ENCODE measurements at places on chromosomes 12 and 14.

DNA sequence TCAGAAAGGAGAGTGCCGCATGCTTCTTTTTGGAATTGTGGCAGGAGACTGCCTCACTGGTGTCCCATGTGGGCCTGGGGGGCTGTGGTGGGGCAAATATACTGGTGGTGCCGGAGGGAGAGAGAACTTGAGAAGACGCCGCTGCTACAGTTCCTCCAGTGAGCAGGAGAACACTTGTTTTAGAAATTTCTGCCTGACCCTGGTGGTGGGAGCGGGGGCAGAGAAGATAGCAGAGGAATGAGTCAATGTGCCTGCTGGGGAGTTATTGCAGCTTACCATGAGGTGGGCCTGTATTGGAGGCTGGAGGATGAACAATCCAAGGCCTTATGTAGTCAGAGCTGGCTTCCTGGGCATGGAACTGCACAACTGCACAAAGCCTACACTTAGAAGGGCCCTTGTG, 211.8 kb downstream of the SNAPC1 start:
- DNase-seq: no peak

DNA sequence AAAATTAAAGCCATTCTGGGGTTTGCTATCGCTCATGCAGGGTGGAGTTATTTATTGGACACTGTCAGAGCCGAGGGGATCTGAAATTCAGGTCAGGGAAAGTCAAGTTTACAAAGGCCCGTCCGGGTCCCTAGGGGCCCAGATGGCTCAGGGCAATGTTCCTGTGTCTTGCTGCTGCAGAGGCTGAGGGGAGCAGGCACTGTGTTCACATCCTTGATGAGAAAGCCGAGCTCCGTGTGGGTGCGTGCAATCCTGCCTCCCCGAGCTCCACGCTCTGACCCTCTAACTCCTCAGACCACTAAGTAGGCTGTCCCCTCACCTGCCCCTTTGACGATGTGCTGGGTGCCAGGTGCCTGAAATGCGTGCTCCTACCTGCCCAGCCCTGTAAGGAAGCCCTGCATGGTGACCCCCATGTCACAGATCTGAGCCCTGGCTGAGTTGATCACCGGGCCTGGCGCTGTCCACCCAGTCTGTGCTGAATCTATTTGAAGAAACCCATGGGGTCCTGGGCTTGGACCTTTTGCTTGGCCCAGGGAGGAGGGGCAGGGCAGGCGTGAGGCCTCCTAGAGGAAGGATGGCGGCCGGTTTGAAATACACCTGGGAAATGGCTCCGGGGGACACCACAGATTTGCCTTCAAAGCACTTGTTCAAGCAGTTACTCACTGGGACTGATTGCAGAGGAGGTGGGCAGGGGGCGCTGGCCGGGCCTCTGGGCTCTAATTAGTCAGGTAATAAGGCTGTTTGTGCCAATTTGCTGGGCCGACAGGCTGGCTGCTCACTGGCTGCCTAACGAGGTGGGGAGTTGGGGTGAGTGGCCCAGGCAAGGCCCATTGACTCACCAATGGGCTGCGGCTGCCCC, 204.3 kb downstream of the KIF26A start:
- no peak for DNase-seq

- no peak for DNase-seq
Measured at GRCh38 chr14:51145246-51145645, 50.3 kb upstream of the TRIM9 start.

- DNase-seq: peak; percentile 24
Measured at GRCh38 chr12:31897781-31898503, 61.3 kb upstream of the RESF1 start.

GRCh38 chr14:97771340-97772045, 974.3 kb downstream of the VRK1 start:
- no peak for DNase-seq

GRCh38 chr12:107328442-107329133, 235.2 kb upstream of the CRY1 start:
- peak; percentile 33 for DNase-seq

DNA sequence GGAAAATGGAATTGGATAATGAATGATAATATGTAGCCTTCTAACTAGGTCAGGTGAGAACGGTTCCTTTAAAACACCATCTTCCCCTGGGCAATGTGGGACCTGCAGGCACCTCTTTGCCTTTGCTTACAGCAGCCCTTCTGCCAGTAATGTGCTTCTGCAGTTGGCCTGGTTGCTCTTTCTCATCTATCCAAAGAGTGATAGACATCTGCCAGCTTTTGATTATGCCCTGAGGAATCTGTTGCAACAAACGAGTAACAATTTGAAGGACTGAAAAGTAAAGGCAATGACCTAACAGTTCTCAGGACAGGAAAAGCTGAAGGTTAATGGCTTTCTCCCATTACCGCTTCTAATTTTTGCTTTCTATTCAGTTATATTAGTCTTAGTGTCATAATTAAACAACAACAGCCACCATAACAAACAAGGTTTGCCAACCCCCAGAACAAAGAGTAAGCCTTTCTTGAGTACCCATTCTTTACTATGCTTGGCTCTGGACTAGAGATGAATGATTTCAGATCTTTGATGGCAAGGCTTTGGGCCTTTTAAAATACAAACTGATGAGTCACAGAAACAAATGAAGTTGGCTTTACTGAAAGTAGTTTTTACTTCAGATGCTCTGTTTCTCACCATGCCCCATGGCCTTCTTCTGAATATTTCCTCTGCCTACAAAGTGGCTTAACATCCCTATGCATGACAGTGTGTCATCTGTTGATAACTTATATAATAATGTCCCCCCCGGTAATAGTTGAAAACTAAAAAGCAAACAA, 76.1 kb upstream of the KRR1 start:
- no peak for DNase-seq

DNA sequence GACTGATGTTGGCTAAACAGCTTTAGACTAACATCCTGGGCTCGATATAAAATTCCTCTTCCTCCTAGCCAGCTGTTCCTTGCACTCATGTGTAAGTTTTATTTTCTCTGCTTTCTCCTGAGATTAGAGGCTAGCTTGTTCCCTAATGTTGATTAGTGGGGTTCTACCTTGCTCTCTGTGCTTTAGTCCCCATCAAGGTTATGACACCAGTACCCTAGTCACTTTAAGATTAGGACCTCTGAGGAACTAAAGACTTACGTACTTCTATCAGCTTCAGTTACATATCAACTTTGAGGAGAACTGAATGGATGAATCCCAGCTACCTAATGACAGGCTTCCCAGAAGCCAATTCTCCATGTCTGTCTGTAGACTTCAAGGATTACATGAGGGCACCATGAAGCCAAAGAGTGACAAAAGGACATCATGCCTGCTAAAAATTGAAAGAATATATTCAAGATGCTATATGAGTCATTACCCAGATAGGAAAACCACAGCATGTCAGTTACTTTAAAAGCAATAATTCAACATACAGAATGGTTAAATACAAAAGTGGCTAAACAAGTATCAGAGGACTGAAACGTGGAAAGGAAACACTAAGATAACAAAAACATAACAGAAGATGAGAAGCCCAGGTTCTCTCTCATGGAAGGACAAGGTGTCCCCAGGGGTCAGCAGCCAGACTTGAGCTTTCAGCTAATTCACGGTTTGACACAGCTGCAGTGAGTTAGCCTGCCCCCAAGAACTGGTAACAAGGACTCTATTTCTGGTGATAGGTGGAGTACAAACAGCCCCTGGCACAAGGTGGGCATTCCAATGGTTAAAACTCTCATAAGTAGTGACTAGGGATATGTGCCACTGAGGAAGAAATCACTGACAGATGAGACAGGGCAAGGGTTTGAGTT, 20.4 kb downstream of the ADAM20 start:
- DNase-seq: no peak

DNA sequence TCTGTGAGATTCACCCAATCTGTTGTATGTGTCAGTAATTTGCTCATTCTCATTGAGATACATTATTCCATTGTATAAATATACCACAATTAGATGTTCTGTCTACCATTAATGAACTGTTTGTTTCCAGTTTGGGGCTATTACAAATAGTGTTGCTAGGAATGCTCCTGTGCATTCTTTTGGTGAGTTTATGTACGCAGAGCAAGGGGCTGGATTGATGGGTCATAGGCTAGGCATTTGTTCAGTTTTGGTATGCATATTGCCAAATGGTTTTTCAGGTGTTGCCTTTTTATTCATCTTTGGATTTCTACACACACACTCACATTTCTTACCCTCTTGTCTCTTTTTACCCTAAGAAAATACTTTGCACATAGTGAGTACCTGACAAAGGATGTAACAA, 93.4 kb downstream of the GPATCH2L start:
- DNase-seq: no peak
